HuH-7.5 (cell line): ENCODE measurements at places on chromosomes 12 and 14.
A peak's percentile ranks its signal among the peaks of the same experiment; 100 is the strongest.

DNA sequence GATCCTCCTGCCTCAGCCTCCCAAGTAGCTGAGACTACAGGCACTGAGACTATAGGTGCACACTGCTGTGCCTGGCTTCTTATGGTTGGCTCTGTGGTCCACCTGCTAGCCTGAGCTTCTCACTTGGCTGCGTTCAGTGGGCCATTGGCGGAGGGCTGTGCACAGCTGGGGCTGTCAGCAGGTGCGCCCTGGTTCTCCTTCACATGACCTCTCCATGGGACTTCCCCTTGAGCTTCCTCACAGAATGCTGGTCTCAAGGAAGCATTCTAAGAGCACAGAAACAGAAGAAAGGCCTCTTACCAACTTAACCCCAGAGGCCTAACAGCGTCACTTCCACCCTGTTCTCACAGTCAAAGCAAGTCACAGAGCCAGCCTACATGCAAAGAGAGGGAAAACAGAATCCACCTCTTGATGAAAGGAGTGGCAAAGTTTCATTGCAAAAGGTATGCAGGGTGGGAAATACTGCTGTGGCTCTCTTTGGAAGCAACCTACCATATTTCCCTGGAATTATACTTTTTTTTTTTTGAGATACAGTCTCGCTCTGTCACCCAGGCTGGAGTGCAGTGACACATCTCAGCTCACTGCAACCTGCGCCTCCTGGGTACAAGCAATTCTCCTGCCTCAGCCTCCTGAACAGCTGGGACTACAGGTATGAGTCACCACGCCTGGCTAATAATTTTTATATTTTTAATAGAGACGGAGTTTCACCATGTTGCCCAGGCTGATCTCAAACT, 9.3 kb downstream of the RILPL2 start:
- DNase-seq, result no peak

DNA sequence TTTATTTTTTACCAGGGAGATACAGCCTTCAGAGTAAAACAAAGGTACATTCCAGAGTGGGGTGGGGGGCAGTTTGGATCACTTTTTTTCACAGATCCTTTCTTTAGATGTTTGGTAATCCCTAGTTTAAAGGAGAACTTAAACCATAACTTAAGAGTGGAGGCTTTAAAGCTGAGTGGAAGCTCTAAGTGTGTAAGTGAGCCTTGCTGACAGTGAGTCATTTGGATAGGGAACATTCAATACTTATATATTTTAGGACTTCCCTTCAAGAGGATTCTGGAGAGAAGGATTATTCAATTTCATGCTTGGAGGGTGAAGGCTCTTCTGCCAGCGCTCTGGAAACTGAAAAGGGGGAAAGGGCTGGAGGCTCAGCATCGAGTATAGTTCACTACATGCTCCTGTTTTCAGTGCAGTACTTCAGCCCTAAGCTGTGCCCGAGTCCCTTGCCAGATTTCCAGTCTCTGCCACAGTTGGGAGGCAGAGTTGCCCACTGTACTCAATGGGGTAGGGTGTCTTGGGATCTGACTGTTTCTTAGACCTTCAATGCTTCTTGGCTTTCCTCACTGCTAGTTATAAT, 8.4 kb downstream of the PRKAG1 start:
- no peak for DNase-seq

DNA sequence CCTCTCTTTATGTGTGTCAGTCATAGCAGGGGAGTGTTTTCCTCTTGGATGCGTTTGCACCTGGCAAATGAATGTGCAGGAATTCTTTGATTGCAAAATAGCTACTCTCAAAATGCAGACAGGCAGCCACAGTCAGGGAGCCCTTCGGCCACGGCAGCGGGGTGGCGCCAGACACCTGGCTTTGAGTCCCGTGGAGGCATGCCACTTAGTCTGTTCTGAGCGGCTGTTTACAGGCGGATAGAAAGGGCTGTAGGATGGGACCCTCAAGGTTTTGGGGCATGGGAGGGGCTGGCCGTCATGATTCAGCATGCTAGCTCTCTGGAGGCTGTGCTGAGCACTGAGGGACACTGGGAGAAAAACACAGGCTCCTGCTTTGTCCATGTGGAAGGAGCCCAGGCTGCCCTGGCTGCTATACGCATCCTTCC, 117.1 kb downstream of the SLC25A47 start:
- peak; percentile 74 for DNase-seq

DNA sequence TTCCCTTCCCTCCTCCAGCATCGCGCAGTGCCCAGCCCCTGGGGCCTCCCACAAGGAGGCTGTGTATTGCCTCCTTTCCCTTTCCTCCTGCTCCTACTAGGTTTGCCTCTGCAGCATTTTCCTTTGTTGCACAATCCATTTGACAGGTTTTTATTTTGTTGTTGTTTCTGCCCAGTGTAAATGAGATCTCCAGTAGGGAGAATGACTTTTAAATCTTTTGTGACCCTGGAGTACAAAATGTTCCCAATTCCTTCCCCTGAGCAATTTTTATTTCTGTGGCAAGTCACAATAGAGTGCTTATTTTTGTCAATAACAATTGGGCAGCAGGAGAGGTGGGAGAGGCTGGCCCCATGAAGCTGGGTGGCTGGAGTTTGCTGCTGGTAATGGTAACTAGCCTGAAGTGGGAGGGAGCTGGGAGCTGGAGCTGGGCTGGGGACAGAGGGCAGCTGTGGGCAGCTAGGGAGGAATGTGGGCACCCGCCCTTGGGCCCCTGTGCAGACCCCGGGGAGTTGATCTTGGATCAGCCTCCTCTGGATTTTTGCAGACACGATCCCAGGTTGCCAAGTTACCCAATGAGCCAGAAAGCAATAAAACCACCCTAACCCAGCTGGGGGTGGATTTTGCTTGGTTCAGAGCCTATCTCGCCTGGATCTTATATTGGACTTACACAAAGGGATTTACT, 160.1 kb downstream of the KTN1 start:
- DNase-seq, result no peak

DNA sequence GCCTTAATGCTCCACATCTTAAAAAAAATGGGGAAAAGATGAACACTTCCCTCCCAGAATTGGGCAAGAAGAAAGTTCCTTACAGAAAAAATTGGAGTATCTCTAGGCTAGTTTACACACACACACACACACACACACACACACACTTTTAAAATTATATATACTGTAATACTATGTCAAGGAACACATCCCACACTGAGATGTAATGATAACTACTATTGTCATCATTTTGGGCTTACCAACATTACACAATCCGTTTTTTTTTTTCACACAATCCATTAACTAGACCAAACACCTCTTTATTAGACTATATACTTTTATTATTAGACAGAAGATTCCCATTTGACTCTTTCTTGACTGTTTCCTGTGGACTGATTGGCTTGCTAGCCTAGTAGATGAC, 2.5 kb downstream of the LTBR start:
- DNase-seq, result no peak

DNA sequence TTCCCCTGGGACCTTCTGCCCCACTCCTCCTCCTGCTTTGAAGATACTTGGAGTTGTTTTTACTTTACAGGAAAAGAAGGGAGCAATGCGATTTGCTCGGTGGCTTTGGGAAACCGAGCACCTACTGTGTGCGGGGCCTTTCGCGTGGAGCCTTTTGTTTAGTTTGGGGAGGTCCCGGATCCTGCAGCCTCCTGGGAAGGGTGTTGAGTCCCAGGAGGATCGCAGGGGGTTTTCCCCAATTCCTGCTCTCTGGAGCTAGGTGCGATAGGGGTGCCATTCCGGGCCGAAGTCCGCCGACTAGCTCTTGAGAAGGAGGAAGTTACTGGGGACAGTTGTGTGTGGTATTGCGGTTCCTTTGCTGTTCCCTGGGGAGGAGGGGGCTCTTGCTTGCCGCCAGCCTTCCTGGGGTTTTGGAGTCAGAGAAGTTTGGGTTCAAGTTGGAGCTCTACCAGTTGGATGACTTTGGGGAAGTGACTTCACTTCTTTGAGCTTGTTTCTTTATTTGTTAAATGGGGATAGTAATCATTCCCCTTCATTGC, 1.1 kb downstream of the BRI3BP start:
- DNase-seq, result no peak
